ENCODE measurements at places on chromosomes 7 and 10.

DNA sequence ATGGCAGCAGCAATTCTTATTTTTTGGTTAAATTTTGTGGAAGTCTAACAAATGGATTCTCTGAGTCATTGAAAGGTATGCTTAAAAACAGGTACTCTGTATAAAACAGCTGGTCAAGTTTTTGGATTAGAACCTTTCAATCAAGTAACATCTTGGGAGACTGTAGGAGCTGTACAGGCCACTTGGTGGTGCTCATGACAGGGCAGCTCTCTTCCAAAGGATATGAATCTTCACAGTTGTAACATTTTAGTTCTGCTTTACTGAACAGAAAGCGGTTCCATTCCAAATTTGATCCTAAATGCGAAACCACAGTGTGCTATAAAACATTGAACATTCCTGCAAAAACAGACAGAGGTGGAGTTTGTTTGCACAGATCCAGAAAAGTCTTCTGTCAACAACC is 44.5 kb upstream of the AGR3 start:
- DNase-seq, result peak; percentile 16

- no peak for DNase-seq
These were observed 239.5 kb upstream of the FOXP2 start for GRCh38 chr7:114175125-114175524.

DNA sequence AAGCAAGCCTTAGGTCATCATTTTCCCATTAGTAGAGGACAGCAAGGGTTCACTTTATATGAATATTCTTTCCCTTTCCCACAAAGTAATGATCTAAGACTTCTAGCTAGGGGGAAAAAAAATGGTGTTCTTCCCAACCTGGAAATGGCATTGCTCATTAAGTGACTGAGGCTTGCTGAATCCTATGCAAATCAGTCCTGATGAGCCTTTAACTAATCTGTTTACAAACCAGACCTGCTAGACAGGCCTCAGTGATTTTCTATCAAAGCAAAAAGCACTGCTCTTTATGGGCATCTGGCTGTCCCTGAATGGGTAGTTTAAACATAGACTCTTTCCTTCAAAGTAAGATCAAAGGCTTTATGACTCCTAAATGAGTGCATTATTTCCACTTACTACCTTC is 146.3 kb downstream of the HIBADH start:
- no peak for DNase-seq

- DNase-seq, result no peak
These were observed 97.5 kb upstream of the PAX2 start for GRCh38 chr10:100647928-100648327.

DNA sequence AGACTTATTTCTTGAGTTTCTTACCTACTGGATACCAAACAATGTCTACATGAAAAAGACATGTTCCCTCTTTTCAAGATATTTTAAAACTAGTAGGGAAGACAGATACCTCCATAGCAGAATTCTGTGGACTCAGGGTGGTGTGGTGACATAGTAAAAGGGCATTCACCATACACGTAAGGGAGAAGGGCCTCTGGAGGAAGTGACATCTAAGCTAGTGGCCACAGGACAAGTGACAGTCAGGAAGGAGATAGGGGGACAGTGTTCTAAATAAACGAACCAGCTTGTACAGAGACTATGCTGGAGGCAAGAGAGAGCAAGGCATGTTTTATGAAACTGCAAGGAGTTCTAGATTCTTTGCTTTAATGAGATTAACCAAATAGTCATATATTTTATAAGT is 321.7 kb upstream of the LRGUK start:
- DNase-seq, result no peak

GRCh38 chr7:124784879-124785818 is 19.6 kb upstream of the GPR37 start:
- peak; percentile 62 for DNase-seq

- no peak for DNase-seq
These were observed 28.9 kb upstream of the PPIF start for GRCh38 chr10:79318369-79318768.

GRCh38 chr10:129760416-129760815 is 203.7 kb downstream of the EBF3 start:
- DNase-seq, result no peak

DNA sequence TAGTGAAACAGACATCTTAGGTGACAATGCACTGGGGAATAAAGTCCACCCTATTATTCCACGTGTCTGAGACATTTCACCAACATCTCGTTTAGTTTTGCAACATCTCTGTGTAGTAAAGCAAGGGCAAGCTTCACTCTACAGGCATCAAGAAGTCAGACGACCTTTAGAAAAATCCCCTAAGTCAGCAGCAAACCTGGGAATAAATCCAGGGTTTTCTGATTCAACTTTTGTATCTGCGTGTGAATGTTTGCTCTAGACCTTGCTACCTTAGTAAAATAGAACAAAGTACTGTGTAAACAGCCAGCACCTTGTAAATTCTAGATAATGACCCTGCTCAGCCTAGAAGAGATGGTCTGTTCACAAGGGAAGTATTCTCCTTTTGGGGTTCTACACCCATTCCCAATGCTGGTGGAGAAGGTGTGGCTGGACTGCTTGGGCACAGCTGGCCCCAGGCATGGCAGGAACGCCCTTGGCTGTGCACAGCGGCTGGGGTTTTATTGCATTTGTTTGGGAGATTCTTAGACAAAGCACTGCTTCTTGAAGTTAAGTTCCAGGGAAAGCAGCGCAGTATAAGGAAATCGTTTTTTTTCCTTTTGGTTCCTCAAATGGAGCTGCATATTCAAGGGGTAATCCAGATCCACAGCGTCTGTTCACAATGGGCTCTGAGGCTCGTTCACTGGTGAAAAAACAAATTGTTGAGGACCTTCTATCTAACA is 38.3 kb upstream of the GALNTL5 start:
- no peak for DNase-seq

DNA sequence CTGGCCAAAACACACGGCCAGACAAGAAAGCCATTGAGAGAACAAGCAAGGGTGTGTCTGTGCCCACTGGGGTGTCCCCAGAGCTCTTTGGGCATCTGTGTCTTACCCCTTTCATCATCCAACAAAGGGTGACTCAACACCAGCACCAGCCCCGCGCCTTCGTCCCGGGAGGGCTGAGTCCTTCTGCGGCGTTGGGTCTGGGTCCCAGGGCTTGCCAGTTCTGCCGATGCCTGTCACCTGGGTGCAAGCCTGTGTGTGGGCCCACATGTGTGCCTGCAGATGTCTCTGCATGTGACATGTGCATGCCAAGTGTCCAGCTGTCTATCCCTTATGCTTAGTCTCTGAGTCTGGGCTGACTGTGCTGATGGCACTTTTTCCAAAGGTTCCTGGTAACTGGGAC is 24.4 kb upstream of the ELN start:
- DNase-seq, result no peak

GRCh38 chr10:11631291-11631690 is 19.8 kb upstream of the USP6NL start:
- DNase-seq, result no peak

- DNase-seq, result no peak
These were observed 60.9 kb downstream of the TMEM270 start for GRCh38 chr7:73921623-73922528.

DNA sequence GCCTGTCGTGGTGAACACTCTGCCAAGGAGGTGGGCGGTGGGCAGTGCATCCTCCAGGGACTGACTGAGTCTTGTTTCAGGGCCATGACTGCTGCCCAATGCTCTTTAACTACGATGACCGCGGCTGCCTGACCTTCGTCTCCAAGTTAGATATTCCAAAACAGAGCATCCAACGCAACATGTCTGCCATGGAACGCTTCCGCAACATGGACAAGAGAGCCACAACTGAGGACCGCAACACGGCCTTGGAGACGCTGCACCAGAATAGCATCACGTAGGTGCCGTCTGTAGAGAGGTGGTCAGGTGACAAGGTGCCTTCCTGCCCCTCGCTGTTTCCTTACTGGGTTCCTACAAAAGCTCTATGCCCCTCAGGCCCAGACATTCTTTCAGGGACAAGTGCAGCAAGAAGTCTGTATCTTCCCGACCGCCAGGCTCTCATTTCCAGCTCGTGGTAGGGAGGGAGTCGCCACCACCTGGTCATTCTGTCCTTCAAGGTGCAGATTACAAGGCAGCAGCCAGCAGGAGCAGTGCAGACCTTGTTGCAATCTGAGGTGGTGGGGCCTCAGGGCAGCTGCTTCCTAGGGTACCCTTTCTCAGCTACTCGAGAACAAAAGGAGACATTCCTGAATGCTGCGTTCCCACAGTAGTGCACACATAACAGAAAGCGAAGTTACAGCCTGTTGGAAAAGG is 14.9 kb upstream of the ARPC1B start:
- no peak for DNase-seq

DNA sequence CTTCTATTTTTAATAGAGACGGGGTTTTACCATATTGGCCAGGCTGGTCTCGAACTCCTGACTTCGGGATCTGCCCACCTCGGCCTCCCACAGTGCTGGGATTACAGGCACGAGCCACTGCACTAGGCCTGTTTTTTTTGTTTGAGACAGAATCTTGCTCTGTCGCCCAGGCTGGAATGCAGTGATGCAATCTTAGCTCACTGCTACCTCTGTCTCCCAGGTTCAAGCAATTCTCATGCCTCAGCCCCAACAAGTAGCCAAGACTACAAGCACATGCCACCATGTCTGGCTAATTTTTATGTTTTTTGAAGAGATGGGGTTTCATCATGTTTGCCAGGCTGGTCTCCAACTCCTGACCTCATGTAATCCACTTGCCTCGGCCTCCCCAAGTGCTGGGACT is 73.7 kb downstream of the TYW1B start:
- no peak for DNase-seq

- DNase-seq, result no peak
These were observed 239.8 kb downstream of the FZD1 start for GRCh38 chr7:91503934-91504555.

GRCh38 chr10:62442006-62442405 is 67.8 kb downstream of the ZNF365 start:
- DNase-seq, result no peak

DNA sequence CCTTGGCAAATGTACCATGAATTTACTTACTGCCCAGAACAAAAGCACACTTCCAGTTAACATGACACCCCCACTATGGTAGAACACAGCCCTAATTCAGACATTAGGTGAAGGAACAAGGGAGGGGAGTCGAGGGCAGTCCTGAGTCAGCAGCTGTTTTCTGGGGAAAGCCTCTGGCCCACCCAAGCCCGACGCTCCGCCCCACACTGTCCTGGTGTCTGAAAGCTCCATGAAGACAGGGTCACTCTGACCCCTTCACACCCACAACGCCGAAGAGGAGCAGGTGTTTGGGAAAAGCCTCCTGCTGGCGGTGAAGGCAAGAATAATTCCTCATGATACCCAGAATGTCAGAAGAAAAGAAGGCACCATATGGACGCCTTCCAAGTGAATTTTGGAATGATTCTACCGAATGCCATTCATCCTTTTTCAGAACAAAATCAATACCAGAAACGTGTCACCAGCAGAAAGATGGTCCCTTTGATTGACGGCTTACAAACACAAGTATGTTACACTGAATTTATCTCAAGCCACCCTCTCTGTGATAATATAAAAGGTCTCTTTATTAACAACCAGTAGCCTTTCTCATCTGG is 172.1 kb downstream of the DIP2C start:
- DNase-seq, result no peak

- peak; percentile 34 for DNase-seq
These were observed 15.9 kb downstream of the LAMB4 start for GRCh38 chr7:108114117-108114841.

DNA sequence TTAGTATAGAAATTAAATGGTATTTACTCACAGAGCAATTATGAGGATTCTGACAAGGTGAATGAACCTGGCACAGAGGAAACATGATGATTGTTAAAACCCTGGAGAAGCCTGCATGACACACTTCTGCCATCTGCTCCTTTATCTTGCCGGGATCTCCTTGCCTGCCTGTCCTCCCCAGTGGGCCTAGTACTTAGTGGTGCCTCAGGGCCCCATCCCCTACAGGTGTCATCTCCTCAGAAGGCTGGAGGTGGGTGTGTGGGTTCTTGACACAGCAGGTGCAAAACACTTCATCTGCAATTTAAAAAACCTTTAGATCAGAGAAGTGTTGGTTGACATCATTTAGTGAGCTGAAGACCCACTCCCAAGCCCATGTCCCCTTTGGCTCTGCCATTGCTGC is 261.2 kb downstream of the ADRA2A start:
- no peak for DNase-seq

DNA sequence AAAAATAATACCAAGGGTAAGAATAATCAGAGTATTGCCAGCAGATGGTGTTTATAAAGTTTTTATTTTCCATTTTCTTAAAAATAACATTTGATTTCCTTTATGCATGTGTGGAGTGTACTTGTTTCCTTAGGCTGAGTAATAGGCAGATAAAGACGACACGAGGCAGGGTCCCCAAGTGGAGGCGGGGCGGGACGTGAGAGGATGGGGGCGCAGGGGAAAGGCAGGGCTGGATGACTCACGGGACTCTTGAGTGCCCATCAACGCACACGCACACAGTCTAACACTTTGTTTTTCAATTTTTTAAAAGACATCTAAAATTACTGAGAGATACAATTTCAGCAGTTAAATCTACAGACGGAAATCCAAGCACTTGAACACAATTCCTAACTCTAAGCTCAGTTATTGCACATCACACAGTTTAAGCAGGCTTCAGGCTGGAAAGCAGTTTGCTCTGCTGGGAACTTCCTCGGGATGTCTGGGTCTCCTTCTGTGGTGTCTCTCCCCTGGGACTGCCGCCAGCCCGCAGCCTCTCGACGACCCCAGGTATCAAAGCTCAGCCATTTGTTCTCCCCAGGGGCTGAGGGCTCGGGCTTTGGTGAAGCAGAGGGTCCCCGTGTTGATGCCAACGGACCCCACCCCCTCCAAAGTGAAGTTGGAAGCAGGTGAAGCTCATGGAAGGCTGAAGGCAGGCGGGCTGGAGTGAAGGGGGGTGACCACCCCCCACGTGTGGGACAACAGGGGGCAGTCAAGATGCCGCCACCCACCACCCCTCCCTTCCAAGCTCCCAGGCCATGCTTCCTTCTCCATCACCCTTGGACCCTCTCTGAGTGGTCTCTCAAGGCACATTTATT is 29.1 kb downstream of the SPOCK2 start:
- DNase-seq, result no peak

GRCh38 chr7:73774923-73775322 is 4.9 kb upstream of the CLDN3 start:
- no peak for DNase-seq

- no peak for DNase-seq
These were observed 33.9 kb upstream of the ZNF107 start for GRCh38 chr7:64632029-64632428.

DNA sequence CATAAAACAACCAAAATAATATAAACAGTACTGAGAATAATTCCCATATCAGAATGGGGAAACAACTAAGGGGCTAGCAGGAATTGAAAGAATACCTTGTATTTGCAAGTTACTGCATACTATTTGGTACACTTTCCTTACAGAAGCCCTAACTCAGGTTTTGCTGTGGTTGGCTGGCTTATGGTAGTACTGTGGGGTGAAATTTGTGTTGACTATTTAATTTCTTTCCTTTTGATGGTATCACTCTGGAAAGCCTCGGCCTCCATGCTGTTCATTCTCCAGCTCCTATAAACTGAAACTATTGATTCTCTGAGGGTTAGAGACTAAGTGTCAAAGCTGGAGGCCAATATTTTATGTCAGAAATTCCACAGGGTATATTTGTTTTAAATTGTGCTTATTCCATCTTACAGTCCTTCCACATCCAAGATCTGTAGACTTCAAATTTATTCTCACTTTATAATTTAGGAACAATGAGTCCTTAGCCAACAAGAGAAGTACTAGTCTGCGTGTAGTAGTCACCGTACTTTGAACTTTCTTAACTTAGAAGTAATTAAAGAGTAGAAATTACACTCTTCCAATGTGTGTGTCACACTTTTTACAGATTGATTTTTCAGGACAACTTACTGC is 13.4 kb downstream of the SKIDA1 start:
- DNase-seq, result no peak
